ENCODE measurements at places on chromosomes 1 and 21.

DNA sequence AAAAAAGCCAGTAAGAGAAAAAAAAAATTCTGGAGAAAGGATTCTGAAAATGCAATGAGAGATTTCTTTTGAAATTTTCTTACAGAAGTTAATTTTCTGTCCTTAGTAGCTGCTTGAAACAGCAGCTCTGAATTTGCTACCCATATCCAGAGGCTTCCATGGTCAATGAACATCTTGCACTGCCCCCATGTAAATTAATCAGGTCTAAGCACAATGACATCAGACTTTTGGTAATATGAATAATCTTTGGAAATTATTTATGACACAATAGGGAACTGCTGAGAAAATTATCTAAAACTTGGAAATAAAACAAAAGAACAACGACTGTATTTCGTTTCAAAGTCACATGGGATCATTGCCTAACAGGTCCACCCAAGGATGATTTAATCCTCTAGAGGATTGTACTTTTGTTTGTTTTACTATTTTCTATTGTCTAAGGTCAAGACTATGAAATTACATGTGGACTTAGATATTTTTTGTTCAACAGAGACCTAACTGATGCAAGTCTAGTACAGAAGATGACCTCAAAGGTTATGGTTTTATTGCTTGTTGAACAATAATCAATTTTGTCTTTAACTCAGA, 312.1 kb downstream of the BACH1 start:
- DNase-seq, result peak; percentile 31

- DNase-seq, result no peak
These were observed 119.8 kb downstream of the SDCCAG8 start for GRCh38 chr1:243375596-243375995.

DNA sequence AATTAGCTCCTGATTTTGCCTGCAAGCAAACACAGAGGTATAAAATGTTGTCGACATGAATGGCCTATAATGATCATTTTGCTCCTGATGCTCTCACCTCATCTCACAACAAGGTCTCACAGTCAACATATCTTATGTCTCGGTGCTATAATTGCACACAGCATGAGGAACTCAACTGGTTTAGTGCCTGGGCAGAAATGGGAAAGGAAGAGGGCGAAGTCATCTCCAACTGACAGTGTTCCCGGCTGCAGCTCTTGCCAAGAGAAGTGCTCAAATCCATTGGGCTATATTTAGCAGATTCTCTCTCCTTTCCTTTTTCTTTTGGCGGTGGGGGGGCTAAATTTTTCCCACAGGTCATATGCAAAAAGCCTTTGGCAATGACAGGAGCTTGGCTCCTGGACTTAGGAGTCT, 53.0 kb downstream of the SLC45A1 start:
- DNase-seq, result peak; percentile 32

GRCh38 chr1:67304023-67304422, 3.6 kb upstream of the IL12RB2 start:
- no peak for DNase-seq

GRCh38 chr1:155466617-155466972, 96.0 kb downstream of the ASH1L start:
- no peak for DNase-seq

GRCh38 chr1:150021191-150021694, 10.7 kb upstream of the OTUD7B start:
- peak; percentile 32 for DNase-seq

DNA sequence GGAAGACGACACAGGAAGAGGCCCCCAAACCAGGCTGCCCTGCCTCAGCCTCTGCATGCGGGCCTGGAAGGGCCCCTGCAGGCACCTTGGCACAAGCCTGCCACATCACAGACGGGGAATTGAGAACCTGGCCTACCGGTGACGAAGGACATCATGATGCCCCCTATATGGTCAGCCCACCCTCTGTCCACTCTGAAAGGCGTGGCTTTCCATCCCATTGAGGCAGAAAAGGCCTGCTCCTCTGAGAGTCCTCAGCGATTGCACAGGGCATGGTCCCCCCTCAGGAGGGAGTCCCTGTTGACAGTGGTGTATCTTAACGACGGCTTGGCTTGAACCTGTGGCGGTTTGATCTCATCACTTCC, 11.4 kb downstream of the KRTAP10-1 start:
- no peak for DNase-seq

DNA sequence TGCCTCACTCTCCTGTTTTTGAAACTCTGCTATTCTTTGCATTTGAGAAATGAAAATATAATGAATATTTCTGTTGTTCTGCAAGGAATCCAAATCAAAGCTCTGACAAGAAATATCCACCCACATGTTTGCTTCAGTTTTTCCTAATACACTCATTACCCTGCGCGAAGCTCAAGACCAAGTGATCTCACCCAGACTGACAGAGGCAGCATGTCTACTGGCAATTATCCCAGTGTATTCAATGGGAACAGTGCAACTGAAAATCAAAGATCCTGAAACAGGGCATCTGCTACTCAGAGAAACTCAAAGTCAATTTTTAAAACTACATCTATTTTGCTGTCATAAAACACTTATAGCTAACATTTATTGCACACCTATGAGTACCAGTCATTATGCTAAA, 321.0 kb upstream of the LRRC7 start:
- DNase-seq, result no peak

GRCh38 chr1:66119148-66119547, 326.5 kb downstream of the PDE4B start:
- no peak for DNase-seq

GRCh38 chr1:39407510-39407895, 83.9 kb upstream of the BMP8A start:
- DNase-seq, result no peak

DNA sequence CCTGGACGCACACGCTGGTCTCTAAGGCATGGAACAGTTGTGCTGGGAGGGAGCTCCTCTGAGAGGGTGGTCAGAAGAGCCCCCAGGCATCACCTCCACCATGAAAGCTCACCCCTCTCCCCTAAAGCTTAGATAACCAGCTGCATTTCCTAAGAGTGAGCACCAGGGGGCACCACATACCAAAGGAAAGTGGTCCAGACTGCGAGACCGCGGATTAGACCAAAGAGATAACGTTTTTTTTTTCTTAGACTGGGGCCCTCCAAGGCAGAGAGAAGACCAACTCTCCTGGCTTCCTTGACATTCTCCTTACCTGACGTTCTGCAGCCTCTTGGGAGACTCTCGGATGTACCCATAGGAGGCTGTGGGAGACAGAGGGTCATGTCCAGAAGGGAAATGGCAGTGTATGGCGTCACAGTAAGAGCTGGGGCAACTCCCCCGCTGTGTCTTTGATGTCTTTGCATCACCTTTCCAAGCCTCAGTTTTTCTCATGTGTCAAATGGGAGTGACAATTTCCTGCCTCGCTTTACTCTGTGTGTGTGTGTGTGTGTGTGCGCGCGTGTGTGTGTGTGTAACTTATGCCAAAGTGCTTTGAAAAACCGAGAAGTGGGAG, 12.3 kb upstream of the IFNLR1 start:
- peak; percentile 48 for DNase-seq

DNA sequence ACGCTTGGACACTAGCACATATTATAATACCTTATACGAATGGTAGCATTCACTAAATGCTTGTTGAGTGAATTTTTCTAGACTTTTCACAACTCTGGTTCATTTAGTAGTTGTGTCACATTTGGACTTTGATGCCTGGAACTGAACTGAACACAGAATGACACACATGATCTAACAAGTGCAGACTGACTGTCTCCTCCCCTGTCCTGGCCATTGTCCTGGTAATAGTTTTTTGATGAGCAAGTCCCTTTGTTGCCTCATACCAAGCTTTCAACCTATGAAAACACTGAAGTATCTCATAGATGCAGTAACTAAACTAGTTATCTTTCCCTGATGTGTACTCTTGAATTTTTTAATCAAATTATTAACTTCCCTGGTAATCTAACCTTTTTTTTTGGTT, 66.4 kb downstream of the LRRC8D start:
- DNase-seq, result no peak

DNA sequence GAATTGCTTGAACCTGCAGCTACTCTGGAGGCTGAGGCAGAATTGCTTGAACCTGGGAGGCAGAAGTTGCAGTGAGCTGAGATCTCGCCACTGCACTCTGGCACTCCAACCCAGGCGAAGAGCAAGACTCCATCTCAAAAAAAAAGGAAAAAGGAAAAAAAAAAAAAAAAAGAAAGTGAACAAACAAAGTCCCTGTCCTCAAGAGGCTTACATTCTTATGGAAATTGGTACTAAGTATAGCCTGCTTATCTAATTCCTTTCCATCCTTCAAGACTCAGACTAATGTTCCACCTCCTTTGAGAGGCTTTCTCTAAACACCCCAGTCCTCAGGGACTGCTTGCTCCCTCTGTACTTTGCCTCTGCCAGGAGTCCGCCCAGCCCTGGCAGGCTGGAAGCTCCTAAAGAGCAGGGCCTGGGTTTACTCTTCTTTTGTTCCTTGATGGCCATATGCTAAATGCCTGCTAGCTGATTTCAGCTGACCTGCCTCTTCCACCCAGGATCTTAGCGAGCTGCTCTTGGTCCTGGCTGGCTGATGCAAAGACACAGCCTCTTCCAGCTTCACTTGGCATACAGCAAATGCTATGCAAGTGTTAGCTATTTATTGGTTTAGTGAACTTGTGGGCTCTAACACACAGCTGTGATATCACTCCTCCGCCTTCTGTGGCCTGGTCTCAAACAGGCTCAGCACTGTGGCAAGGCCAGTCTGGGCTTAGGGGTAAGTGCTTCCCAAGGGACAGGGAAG, 9.8 kb downstream of the SLC9A1 start:
- peak; percentile 92 for DNase-seq

DNA sequence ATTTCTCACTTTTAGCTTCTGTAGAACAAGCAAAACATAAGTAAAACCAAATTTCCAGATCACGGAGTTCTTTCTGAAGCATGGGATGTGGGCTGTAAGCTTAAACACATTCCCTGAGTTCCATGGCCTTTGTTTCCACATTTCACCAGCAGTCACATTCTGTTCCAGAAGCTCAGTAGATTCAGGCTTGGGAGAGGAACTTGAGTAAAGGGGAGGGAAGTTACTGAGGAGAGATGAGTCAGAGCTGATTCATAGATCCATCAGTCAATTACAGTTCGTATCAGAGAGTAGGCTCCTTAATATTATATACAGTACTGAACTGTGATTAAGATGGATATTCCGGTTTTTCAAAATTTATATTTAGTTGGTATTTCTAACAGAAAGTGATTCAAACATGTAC, 614.3 kb downstream of the NCAM2 start:
- DNase-seq, result peak; percentile 98
